ENCODE measurements at places on chromosomes 4 and X. TPM values are rescaled to one million over a fixed set of nuclear protein-coding genes. Genes with fewer than 3 reads are reported as not detected.

Gene CTAG2
- not detected for polyA plus RNA-seq

Gene STOX2
- polyA plus RNA-seq = not detected

Gene ADAM29
- polyA plus RNA-seq = 0.53 TPM

Gene FAM53A
- 1.5 TPM for polyA plus RNA-seq

Gene ASB5
- polyA plus RNA-seq = not detected

Gene ITM2A
- 571 TPM for polyA plus RNA-seq

Gene FOXP3
- 1.6 TPM for polyA plus RNA-seq

Data from CD8-positive, alpha-beta memory T cell (primary cell).